ENCODE measurements at places on chromosomes 5 and 9.

- DNase-seq, result peak; percentile 33
Observed at GRCh38 chr5:180790020-180790419, 12.6 kb downstream of the MGAT1 start.

DNA sequence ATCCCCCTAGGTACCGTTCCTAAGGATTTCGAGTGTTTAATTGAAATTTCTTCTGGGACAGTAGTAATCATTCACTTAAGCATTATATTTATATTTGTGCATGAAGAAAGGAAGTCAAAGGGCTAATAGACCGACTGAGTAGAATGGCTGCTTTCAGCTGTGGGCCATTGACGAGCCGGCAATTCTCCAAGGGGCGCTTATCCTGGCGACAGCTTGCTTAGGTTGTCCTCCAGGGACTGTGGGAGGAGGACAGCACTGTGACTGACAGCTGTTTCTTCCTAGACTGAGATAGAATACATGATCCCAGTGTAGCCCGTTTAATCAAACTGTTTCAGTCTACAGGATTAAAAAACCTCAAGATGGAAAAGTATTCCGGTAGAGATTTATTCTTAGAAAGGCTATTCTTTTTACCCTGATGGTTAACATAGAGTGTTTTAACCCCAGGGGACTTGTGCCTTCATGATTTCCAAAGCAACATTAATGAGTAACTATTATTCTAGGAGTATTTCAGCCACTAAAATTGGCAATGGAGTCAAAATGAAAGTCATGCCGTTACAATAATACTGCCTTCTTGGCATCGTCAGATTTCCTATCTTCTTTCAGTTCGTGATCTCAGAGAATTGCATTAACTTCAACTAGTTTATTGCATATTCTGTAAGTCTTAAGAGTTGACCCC is 943.1 kb upstream of the WWC1 start:
- DNase-seq, result no peak

- DNase-seq, result no peak
Observed at GRCh38 chr9:82299870-82300269, 311.3 kb downstream of the SPATA31D1 start.

DNA sequence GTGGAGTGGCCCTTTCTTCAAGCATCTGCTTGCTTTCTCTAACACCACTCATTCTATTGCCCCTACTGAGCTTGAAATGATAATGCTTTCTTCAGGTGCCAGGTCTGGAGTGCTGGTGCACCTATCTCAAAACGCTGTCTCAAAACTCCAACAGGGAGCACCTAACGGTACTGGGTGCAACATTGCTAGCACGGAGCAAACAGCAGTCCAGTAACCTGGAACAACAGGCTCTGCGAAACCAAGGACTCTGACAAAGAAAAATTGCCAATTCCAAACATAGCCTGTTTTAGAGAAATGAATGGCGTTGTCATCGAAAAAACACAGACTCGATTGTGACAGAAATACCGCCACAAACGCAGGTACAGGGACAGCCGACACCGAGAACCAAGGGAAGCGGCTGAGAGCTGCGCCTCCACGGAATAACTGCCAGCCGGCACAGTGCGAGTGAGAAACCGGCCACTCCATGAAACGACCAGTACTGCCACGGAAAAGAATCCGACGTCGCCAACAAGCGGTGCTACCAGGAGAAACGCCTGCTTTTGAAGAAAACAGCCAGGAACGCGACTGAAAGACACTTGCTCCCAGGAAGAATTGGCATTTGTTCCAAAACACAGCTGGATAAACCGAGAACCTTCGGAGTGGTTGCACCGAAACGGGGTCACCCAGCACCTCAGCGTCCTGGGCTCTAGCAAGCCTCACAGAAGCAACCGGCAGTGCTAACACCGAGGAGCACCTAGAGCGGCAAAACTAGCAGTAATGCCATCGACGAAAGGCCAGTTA is 3.1 kb downstream of the ANXA2R start:
- no peak for DNase-seq

- DNase-seq, result no peak
Observed at GRCh38 chr5:178426326-178427130, 163.7 kb downstream of the COL23A1 start.

GRCh38 chr5:79191457-79191856 is 44.5 kb upstream of the JMY start:
- no peak for DNase-seq

GRCh38 chr9:134839455-134840125 is 41.0 kb upstream of the FCN2 start:
- no peak for DNase-seq

- peak; percentile 63 for DNase-seq
Observed at GRCh38 chr9:98097836-98098235, 21.2 kb downstream of the TRIM14 start.

DNA sequence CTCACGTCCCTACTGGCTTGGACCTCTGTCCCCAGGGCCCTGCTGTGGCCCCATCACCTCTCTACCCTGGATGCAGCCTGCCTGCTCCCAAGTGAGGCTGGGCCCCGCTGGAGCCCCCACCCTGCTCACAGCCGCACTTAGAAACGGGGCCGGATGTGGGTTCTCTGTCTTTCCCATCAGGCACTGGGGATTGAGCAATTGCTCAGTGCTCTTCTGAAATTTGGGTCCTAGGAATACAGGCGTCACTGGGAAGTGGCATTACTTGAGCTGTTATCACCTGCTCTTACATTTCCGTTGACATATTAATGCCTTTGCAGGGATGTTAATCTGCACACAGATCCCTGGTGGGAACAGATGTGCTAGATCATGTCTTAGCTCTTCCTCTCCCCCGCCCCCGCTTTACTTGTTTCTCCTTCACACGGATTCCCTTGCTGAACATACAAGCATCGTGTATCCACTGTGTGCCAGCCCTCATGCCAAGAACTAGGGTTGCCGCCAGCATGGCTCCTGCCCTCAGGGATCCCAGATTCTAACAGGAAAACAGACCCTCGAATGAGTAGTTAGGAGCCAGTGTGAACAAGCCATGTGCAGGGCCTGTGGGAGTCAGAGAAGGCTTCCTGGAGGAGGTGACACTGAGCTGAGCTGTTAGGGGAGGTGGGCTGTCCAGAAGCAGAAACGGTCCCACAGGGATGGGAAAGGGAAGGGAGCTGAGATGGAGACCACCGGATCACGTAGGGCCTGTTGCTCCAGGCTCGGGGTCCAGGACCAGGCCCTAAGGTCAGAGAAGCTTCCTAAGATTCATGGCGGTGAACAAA is 65.1 kb downstream of the NEK6 start:
- DNase-seq, result no peak

DNA sequence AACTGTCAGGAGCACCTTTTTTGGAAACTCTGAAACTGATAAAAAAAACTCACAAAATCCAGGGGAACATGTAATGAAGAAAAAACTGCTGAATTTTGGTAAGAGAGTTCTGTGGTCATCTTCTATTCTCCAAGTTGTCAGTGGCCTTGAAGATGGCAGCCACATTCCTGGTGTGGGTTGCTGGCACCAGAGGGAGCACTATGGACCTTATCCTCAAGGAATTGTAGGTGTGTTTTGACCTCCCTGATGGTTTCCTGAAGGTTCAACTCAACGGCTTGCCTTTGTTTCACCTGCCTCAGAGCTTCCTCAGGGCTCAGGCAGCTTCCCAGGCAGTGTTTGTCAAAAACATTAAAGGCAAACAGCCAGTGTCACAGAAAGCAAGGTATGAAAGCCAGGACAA is 2.2 kb upstream of the SLC38A9 start:
- DNase-seq, result no peak

DNA sequence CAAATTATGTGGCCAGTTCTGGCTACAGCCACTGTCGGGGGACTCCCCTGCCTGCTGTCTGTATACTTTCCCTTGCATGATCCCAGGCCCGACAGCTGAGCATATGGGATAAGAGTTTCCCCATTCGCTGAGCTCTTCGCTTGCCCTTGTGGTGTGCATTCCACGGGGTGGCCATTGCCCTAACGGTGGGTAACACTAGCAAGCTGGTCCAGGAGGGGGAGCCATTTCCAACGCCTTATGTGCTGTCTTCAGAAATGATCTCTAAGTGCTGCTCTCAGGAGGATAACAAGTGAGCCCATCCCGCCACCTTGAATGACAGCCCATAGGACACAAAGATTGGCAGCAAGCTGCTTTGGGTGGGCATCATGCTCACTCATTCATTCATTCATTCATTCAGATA is 190.9 kb downstream of the FSTL4 start:
- DNase-seq, result no peak

GRCh38 chr9:120889606-120890271 is 12.8 kb upstream of the PHF19 start:
- DNase-seq, result no peak

GRCh38 chr9:4891674-4892073 is 93.4 kb upstream of the JAK2 start:
- no peak for DNase-seq

- DNase-seq, result no peak
Observed at GRCh38 chr5:54643685-54644106, 126.1 kb downstream of the SNX18 start.

- no peak for DNase-seq
Observed at GRCh38 chr5:161023551-161023950, 171.5 kb upstream of the ATP10B start.

DNA sequence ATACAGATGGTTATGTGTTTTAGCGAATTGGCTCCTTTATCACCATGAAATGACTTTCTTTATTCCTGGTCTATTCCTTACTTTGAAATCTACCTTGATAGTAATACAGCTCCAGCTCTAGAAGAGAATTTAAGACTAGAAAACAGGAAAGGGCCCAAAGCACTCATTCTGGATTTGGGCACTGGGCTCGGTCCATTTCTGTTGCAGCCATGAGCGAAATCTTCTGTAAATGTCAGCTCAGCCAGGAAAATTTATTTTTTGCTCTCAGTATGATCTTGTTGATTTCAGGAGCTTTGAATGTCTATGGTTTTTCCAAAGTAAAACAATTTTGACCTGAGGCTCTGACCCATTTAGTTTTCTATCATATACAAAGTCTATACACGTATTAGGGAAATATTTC is 104.1 kb downstream of the DIRAS2 start:
- no peak for DNase-seq

DNA sequence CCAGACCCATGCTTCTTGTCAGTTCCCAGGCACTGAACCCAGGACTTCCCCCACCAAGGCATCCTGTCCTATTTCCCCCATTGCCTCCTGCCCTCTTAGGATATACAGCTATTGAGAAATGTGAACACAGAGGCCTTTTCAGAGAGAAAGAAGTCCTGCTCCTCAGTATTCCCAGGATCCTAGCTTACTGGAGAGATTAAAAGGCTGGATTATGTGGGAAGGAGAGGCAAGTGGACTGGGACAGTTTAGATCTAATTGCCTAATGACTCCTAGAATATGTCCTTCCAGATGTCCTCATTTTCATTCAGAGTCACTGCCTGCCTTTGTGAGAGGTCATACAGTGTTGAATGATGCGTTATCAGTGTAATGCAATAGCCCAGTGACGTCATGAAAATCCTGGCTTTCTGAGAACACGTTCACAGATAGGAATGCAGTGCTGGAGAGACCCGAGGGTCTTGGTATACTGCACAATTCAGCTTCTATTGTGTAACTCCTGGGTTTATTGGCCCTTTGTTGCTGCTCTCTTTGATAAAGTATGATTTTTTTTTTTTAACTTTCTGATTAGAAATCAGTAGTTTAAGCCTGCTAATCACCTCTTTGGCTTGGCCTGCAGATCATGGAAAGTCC is 26.2 kb downstream of the WWC1 start:
- DNase-seq, result no peak

DNA sequence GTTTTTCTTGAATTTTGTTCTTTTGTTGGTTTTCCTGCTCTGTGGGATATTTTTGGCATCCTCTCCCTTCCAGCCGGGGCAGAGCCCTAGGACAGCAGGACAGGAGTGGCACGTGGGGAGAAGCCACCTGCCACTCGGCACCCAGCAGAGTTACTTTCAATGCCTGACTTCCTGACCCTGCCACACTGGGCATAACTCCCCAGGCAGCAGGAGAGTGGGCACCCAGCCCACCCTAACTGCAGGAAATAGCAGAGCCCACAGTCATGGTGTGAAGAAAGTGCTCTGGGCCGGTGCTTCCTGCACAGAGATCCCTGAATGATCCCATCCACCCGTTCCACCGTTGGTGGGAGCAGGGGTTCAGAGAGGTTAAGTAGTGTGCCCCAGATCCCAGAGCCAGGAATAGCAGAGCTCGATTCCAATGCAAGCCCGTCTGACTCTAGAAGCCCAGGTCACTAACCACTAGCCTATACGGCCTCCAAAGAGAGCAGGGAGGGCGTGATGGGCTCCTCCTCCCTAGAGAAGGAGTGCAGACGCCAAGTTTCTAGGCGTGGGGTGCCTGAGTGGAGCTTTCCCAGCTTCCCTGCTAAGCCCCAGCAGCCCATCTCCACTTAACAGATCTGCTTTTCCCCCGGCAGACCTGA is 8.1 kb upstream of the NUP214 start:
- DNase-seq, result no peak

DNA sequence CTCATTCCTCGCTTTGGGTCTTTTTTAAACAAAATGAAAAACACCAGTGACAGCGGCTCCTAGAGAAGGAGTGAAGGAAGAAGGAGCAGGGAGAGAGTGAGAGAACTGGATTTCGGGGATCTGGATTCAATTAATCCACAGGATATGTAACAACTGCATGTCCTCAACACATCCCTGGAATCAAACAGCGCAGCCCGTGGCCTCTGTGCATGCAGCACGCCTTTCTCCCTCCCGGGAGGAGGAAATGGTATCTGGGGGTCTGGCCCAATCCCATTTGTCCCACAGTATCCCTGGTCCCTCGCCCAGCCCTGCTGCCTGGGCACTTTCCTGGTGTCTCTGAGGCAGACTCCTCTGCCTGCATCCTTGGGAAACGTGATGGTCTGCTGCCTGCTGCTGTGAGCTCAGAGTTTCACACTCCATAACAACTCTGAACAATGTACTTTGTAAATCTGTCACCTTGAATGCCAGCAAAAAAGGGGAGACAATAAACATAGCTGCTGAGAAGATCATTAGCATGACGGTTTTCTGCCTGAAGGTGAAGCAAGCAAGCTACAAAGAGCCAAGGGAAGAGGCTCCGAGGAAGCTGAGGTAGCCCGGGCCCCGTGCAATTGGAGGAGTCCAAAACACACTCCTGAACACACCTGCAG is 56.1 kb downstream of the PTCH1 start:
- no peak for DNase-seq

DNA sequence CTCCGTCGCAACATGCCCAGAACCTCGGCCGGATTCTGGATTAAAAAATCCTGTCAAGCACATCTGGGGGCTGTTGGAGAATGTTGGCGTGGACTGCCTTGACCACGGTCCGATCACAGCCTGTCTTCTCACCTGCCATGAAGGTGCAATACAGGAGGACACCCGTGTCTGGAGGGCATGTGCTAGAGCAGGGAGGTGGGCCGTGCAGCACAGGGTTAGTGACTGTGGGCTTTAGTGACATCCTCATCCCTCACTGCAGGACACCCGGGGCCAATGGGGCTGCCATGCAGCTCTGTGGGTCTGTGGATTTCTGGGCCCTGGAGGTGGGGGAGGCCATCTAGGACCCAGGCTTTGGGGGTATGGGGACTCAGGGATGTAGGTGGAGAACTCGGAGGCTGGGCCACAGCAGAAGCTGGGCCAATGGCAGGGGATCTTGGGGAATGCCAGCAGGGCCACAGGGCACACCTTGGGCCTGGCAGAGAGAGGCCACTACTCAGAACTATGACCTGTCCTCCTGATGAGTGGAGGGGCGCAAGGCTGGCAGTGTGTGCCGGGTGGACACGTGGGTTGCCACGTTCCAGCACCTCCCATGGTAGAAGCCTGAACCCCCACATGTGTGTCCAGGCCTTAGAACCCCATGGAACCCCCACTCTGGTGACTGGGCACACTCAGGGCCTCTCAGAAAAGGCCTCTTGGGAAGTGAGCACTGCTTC is 23.3 kb downstream of the ZDHHC11B start:
- no peak for DNase-seq

Data from CD4-positive, alpha-beta T cell treated with Interleukin-12 subunit alpha and Interleukin-12 subunit beta, for 1 hour (primary cell).